ENCODE measurements at places on chromosomes 1 and 21.

DNA sequence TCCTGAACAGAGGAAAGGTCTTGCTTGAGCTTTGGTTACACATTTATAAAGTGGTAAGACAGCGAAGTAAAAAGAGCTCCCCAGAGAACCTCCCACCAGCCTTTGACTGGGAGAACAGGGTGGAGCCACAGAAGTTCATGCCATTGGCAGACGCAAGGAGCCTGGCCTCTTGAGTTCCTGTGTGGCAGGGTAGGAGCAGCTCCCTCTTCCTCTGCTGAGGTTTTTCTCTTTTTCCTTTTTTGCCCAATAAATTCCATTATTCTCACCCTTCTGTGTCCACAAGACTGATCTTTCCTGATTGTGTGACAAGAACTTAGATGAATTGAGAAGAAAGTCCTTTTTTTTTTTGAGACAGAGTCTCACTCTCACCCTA is 4.3 kb downstream of the THEM4 start:
- DNase-seq, result no peak

- no peak for DNase-seq
Measured at GRCh38 chr21:45611296-45611695, 32.2 kb upstream of the PCBP3 start.

GRCh38 chr1:29117381-29117780 is 6.3 kb downstream of the TMEM200B start:
- DNase-seq, result no peak

DNA sequence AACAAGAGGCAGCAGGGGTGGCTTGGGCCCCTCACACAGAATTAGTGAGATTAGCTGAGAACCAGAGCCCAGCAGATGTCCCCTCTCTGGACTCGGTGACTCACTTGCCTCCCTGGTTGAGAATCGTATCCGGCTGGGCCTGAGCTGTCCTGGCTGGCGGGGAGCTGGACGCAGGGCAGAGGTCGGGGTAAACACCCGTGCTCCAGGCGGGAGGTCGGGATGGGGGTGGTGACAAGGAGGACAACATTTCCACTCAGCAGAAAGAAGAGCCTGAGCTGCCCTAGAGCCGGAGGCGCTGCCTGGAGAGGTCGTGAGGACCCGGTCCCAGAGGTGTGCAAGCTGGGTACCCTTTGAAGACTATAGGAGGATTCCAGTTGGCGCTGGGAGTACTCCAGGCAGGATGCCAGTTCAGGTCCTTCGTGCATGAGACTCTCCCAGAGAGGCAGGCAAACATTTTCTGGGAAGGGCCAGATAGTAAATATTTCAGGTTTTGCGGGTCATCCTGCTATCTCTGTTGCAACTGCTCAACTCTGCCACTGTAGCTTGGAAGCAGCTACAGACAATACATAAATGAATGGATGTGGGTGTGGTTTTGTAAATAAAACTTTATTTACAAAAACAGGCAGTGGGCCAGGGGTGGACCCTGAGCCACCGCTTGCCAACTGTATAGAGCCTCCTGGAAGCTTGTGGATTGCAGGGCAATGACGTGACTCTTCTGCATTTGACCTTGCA is 116.8 kb upstream of the WNT4 start:
- DNase-seq, result no peak

DNA sequence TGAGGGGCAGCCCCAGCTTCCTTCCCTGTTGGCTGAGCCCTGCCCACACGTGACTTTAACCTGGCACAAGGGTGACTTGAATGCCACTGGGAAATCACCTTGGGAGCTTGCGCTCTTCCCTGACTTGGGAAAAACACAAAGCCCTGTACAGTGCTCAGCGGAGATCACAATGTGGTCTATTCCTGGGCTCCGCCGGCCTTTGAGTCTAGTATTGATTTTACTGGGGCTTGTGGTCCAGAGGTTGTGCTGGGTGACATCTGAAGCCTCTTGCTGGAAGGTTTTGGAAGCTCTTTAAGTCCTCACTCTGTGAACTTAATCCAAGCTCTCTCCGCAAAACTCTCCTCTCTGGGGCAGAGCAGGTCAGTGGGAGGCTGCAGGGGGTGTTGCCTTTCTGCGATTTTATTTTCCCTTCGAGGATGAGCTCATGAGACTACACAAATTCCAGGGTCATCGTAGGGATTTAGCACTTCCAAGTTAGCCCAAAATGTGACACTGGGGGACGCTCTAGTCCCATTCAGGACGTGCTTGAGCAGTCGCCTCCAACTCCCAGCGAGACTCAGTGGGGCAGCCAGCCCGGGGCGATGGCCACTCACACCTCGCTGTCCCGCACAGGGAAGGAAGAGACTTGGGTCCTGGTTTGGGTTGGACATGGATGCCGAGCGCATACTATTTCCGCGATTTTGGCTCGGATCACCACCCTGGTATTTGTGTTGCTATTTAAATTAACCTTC is 291.9 kb upstream of the AJAP1 start:
- DNase-seq, result no peak
